ENCODE measurements at places on chromosomes 5 and 9. TPM values are rescaled to one million over a fixed set of nuclear protein-coding genes. Genes with fewer than 3 reads are reported as not detected.

CAMK4 gene
- total RNA-seq: 79.7 TPM

FOXI1 gene
- not detected for total RNA-seq

ADAMTS13 gene
- total RNA-seq: 2.9 TPM

- DNase-seq: no peak
Observed at GRCh38 chr5:149940077-149940574, 4.5 kb downstream of the PDE6A start.

All from activated CD8-positive, alpha-beta T cell treated with anti-CD3 and anti-CD28 coated beads for 36 hours (primary cell).